SJSA1 (cell line): ENCODE measurements at places on chromosomes 3 and 15. TPM values are rescaled to one million over a fixed set of nuclear protein-coding genes. Genes with fewer than 3 reads are reported as not detected.
A peak's percentile ranks its signal among the peaks of the same experiment; 100 is the strongest.

ARHGEF26 gene
- total RNA-seq, result 12.0 and 14.9 TPM in 2 replicates

DNA sequence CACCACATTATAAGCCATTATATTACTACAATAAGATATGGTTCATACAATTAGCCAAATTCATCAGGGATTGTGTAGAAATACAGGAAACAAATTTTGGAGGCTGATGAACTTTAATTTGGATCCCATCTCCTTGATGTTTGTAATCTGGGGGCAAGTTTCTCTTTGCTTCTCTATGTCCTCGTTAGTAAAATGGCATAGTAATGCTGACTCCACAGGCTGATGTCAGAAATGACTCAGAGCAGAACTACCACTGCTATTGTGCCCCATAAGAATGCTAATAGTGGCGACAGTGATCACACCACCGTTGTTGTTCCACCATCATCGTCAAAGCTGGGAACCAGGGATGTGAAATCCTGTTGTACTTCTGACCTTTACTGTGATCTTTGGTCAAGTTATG lies 722.3 kb upstream of the LMCD1 start:
- no peaks in the 10 kb centered on the region for H3K4me1 ChIP-seq
- H3K27me3 ChIP-seq, result no peaks in the 10 kb centered on the region
- DNase-seq, result no peak
- no peak overlapping the region for H3K4me3 ChIP-seq

DNA sequence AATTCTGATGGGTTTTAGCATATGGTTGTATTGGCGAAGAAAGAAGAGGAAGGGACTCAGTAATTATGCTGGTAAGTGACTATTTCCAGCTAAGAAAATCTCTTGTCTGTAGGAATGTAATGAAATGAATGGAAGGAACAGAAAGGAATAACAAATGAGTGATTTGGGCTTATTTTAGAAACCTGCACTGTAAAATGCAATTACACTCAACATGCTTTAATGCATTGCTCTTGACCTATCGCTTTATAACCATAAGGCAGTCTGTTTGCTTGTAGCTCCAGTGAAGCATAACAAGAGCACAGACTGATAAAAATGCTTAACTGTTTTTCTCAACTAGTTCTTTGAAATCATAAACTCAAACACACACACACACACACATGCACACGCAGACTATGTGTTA lies 549.0 kb downstream of the ROBO2 start:
- no peak overlapping the region for H3K27ac ChIP-seq
- no peak for DNase-seq
- H3K27me3 ChIP-seq, result no peaks in the 10 kb centered on the region
- H3K36me3 ChIP-seq, result no peaks in the 10 kb centered on the region
- no peaks in the 10 kb centered on the region for H3K4me1 ChIP-seq
- no peak overlapping the region for H3K4me3 ChIP-seq

AGBL1 gene
- not detected in 2 replicates for total RNA-seq

- H3K4me3 ChIP-seq, result no peak overlapping the region
- H3K27me3 ChIP-seq, result no peaks in the 10 kb centered on the region
- no peak overlapping the region for H3K27ac ChIP-seq
- DNase-seq, result no peak
- no peaks in the 10 kb centered on the region for H3K4me1 ChIP-seq
- H3K36me3 ChIP-seq, result no peaks in the 10 kb centered on the region
Measured at GRCh38 chr3:40864915-40865314, 334.4 kb upstream of the CTNNB1 start.

- H3K27ac ChIP-seq, result no peak overlapping the region
- H3K4me1 ChIP-seq, result 0 out of 2 replicates have a peak, but pooled peaks cover 5% of the 10 kb centered on the region
Measured at GRCh38 chr3:182809531-182809930, 16.2 kb downstream of the ATP11B start.

GPR176 gene
- total RNA-seq, result 69.5 and 117 TPM in 2 replicates

DNA sequence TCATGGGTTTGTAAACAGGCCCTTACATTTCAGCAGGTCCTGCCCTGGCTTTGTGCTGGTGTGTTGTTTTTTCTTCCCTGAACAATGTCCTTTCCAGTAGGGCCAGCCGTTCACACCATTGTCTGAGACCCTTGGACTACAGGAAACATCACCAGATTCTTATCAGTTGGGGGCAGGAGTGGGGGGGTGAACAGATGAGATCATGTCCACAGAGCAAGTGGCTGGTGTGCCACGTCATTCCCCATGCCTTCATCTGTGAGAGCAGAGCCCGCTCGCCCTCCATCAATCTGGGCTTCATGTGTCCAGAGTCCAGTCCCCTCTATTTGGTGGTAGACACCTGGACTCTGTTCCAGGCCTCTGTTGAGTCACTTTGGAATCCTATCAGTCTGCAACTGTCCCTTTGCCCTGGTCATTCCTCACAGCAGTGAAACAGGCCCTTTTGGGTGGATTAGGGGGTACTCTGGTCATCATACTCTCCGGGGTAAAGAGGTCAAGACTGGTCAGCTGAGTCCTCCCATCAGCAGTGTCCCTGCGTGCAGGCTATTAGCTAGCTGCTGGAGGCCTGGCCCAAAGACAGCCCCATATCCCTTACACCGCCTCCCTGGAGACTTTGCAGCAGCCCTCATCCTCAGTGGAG lies 15.0 kb downstream of the SEMA3G start:
- DNase-seq, result no peak
- H3K4me3 ChIP-seq, result no peak overlapping the region
- H3K36me3 ChIP-seq, result no peaks in the 10 kb centered on the region
- H3K27ac ChIP-seq, result no peak overlapping the region
- peaks cover 13% of the 10 kb centered on the region; the same call in 1 of the 2 replicates for H3K4me1 ChIP-seq

DNA sequence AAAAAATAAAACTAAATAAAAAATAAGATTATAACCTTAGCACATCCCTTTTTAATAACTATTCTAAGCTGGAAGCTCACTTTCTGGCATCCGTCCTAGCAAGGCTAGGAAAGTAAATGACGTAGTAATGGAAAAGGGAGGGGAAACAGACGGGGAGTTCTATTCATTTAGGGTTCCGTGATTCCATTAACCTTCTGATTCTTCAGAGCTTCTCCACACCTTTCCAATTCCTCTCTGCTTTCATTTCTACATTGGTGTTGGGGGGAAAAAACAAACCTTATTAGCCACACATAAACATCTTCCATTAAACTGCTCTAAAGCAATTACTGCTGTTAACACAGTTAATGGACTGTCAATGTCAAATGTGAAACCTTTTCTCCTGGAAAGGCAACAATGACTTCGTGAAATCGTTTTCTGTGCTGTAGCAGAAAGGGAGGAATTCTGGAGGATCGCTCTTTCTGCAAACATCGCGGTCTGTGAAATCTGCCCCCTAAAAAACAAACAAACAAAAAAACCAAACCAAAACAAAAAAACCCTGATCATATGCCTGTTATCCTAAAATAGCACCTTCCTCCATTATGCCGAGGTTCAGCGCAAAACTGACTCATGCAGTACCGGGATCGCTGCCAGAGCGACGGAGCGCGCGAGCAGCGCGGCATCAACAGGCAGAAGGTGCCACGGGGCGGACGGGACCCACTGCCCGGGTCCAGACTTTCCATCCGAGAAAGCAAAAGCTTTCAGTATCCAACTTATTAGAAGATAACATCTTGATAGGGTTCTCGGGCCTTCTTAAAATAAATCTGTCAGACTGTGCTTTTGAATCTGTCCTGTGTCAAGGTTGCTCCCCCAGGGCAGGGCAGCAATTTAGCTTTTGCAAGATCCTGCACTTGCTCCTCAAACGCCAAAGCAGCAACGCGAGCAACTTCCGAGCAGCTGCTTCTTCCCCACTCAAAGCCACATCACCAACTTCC lies 156.2 kb downstream of the FGF12 start:
- peak; percentile 50 for DNase-seq
- H3K27me3 ChIP-seq, result peaks cover 15% of the 10 kb centered on the region
- H3K4me3 ChIP-seq, result peak overlapping the region; percentile 20
- no peaks in the 10 kb centered on the region for H3K36me3 ChIP-seq
- H3K27ac ChIP-seq, result no peak overlapping the region
- H3K4me1 ChIP-seq, result peaks cover 3% of the 10 kb centered on the region; the same call in 1 of the 2 replicates

DNA sequence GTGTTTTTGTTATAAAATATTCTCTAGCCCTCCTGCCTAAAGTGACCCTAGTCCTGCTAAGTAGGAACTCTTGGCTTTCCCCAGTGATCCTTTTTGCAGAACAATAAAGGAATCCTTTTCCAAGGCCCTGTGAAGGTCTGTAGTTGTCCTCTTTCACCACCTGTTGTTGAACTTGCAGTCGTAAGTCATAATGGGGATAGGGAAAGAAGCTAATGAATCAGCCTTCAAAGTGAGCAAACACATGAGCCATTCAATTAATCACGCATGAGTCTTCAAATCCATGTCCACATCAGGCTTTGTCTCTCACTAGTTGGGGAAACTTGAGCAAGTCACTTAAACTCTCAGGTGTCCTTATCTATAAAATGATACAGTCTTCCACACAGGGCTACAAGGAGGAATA lies 27.6 kb downstream of the ZNF860 start:
- no peak for DNase-seq
- H3K4me1 ChIP-seq, result no peaks in the 10 kb centered on the region
- H3K4me3 ChIP-seq, result no peak overlapping the region
- H3K27me3 ChIP-seq, result no peaks in the 10 kb centered on the region
- H3K27ac ChIP-seq, result no peak overlapping the region
- H3K36me3 ChIP-seq, result no peaks in the 10 kb centered on the region

GRCh38 chr3:194536871-194537637 lies 50.3 kb upstream of the ATP13A3 start:
- no peak overlapping the region for H3K4me3 ChIP-seq
- H3K4me1 ChIP-seq, result peaks cover 10% of the 10 kb centered on the region
- no peak overlapping the region for H3K27ac ChIP-seq

DNA sequence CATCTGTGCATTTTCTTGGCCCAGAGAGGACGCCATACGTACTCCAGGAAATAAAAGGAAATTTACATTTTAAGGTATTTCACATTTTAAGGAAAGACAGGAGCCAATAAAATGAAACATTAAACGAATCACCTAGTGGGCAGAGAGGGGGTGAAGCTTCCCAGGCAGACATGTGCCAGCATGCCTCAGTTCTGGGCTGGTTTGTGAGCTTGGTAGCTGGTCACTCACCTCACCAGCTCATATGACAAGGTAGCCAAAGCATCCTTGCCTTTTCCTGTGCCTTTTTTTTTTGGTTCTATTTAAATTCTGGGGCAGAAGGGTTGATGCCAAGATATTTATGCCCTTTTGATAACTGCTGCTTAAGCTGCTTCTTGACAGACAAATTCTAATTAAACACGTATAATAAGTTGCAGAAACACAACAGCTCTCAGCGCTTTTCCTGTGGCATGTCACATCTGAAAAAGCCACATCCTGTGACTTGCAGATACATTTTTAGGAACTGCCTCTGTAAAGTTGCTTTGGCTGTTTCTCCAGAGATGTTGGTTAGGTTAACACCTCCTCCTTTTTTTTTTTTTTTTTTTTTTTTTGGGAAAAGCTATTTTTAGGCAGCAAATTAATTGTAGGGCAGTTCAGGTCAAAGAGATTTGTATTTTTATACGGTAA lies 218.6 kb downstream of the PDCD6IP start:
- H3K27ac ChIP-seq, result no peak overlapping the region
- H3K4me1 ChIP-seq, result peaks cover 18% of the 10 kb centered on the region
- no peaks in the 10 kb centered on the region for H3K36me3 ChIP-seq

DNA sequence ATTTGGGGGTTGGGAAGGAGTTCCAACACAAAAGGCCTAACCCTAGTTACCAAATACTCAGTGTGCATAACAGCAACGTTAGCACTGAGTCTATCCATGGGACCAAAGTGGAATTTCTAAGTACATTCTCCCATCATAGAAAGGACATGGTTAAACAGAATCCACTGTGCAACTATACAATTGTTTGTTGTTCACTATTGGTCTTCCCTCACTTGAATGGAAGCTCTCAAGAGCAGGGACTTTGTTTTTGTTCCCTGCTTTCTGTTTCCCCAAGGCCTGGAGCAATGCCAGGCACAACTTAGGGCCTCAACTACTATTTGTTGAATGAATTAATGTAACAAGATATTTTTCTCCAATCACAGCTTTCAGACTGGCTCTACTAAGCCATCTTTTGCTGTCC lies 25.6 kb downstream of the COL8A1 start:
- H3K36me3 ChIP-seq, result no peaks in the 10 kb centered on the region
- H3K4me1 ChIP-seq, result peaks cover 8% of the 10 kb centered on the region
- DNase-seq, result no peak
- H3K4me3 ChIP-seq, result no peak overlapping the region

DNA sequence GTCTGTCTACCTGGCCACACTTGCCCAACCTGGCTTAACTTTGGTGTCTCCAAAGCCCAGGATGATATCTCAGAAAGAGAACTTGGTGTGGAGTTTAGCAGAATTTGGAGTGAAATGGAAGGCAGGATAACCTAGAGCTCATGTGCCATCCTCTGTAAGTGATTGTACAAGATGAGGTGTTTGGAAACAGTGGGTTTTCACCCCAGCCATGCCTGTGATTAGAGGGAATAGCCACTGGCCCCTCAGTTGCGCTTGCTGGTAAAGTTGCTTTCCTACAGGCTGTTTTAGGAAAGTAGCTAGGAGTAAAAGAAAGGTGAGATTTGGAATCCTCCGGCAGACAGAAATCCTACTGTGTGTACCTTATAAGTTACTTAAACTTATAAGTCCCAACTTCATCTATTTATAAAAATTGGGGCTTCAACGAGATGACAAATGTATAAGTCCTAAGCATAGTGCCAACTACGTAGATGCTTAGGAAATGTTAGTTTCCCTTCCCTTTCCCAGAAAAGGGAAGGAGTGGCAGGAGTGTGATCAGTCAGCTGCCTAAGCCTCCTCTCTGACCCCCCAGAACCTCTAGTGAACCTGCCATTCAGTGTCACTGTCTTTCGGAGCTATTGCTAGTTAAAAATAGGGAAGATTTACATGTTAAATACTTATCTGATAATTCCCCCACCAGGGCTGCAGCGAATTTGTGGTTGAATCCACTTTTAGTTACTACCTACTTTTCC lies 13.4 kb upstream of the BMF start:
- no peaks in the 10 kb centered on the region; the same call in 1 of the 2 replicates for H3K27me3 ChIP-seq
- DNase-seq, result no peak
- no peak overlapping the region for H3K27ac ChIP-seq
- no peaks in the 10 kb centered on the region; the same call in 1 of the 2 replicates for H3K4me1 ChIP-seq
- no peaks in the 10 kb centered on the region for H3K36me3 ChIP-seq

DNA sequence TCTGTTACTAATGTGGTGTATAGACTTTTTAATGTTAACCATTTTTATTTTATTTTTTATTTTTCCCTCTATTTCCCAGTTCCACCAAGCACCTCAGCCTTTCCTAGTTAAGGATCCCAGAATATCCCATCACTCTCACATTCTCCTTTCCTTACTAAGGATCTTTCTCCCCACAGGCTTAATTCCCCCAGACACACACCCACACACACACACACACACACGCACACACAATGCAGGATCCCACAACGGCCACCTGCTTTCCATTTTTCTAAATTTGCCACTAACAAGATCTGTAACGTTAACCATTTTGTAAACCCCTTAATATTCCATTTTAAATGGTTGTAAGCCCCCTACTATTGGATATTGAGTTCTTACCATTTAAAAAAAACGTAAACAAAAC lies 404.1 kb downstream of the ZIC1 start:
- no peaks in the 10 kb centered on the region for H3K27me3 ChIP-seq
- no peaks in the 10 kb centered on the region for H3K36me3 ChIP-seq
- no peak overlapping the region for H3K4me3 ChIP-seq
- no peak for DNase-seq

PDCD7 gene
- 25.8 and 29.4 TPM in 2 replicates for total RNA-seq
